ENCODE measurements at places on chromosomes 12 and 14. TPM values are rescaled to one million over a fixed set of nuclear protein-coding genes. Genes with fewer than 3 reads are reported as not detected.
A peak's percentile ranks its signal among the peaks of the same experiment; 100 is the strongest.

GRCh38 chr14:34299360-34299759, 162.7 kb downstream of the SPTSSA start:
- no peak for DNase-seq

DNA sequence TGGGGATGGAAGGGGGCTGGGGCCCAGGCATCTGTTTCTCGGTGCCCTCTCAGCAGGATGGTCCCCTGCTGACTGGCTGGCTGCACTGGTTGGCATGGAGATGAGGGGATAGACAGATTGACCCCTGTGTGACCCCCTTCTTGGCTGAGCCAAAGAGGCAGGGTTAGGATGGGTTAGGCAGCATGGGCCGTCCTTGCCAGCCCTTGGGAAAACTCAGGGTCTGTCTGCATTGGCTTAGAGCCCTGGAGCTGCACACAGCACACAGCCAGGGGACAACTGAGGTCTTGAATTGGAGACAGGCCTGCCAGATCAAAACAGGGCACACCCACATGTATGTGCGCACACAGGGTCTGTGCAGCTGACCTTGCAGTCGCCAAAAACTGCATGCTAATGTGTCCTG, 11.2 kb upstream of the LRP1-AS start:
- no peak for DNase-seq

DNA sequence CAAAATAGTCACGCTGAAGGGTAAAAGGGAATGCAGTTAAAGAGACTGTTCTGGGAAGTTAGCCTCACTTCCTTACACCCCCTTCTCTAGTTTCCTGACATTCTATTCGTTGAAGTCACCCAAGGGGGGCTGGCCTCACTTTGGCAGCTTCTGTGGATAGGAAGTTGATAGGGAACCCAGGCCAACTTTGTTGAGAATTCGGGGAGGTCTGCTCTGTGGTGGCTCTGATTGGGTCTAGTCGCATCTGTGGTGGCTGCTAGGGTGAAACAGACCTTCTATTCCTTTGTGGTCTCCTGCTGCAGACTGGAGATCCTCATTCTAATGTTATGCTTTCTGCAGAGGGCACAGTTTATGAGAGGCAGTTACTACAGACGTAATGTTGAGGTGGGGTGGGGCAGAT, 28.8 kb upstream of the GZMB start:
- DNase-seq: peak; percentile 13

The SERPINA3 gene
- polyA plus RNA-seq: not detected

- no peak for DNase-seq
These were observed 17.4 kb upstream of the RNASE12 start for GRCh38 chr14:20608383-20609110.

The CMA1 gene
- not detected for polyA plus RNA-seq

The NANOG gene
- 0.61 TPM for polyA plus RNA-seq

- peak; percentile 64 for DNase-seq
These were observed 80.0 kb upstream of the DBX2 start for GRCh38 chr12:45130881-45131281.

DNA sequence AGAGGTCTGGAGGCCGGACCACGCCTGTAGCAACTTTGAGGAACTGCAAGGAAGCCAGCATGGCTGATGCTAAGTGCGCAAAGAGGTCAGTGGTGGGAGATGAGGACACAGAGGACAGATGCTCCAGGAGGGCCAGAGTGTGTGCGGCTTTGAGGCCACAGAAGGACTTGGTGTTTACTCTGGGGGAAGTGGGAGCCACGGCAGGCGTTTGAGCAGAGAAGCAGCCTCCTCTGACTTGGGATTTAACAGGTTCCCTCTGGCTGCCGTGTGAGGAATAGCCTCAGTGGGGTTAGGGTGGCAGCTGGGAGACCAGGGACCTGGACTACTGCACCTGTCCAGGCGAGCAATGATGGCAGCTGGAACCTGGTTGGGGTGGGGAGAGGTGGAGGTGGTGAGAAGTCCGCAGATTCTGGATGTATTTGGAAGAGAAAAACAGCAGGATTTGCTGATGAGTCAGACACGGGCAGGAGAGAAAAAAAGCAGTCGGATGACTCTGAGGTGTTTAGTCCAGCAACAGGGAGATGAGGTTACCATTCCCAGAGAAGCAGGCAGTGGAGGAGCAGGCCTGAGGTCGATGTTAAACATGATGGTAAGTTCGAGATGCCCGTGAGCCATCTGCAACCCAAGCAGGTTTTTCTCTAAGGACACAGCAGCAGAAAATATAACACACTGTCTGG, 143.5 kb downstream of the SCARB1 start:
- no peak for DNase-seq

The CCND2 gene
- 85.3 TPM for polyA plus RNA-seq

Data from hindlimb muscle (tissue), 1 donor.